ENCODE measurements at places on chromosomes 2 and 18.

- no peak for DNase-seq
These were observed 31.3 kb downstream of the TRAK2 start for GRCh38 chr2:201419986-201420385.

GRCh38 chr2:20852139-20852538 lies 29.2 kb upstream of the LDAH start:
- no peak for DNase-seq

- DNase-seq, result no peak
These were observed 145.8 kb downstream of the AGPS start for GRCh38 chr2:177538323-177538722.

DNA sequence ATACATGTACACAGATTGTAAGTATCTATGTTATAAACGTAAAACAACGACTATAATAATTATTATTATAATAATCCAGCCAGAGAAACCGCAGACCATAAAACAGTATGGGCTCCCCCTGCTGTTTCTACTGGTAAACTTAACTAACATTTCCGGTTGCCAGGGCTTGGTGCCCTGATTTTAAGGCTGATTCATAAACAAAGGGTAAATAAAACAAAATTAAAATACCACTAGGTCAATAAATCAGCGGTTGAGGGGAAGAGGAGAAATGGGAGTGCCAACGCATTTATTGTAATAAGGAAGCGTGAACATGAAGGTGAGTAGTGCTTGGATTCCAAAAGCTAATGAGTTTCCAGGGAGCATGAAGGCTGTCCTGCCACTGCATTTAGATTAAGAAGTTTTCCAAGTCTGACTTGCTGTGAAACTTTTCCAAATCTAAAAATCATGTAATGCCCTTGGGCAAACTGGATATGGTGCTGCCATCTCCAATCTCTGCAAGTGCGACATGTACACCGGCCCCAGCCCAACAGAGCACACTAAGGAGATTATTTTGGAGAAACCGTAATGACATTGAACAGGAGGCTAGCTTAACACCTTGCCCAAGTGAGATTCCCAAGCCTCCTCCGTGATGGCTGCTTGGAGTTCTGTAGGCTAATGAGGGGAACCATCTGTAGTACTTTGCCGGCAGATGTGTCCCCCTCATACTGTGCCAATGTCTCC lies 50.7 kb upstream of the HNRNPA3 start:
- DNase-seq, result no peak

DNA sequence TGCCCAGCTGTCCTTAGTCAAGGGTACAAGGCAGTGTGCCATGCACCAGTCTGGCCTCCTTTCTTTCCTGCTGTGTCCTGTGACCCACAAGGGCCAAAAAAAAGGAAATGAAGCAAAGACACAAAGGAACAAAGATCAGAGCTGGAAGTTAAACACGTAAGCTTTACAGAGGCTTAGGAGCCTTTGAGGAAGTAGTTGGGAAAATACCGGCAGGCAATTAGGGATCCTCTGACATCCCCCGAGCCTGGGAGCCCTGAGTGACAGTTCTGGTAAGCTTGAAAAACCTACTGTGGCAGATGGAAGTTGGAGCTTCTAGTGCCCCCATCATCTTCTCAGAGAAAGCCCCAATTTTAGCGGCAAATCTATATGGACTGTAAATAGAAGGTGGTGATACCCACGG lies 78.5 kb downstream of the SPRED2 start:
- DNase-seq, result no peak

- DNase-seq, result no peak
These were observed 225.1 kb downstream of the ZBTB7C start for GRCh38 chr18:48184118-48184517.

GRCh38 chr2:113915082-113915819 lies 25.4 kb downstream of the ACTR3 start:
- DNase-seq, result no peak

Measured in spleen (tissue), 13 donors.